Activated CD8-positive, alpha-beta T cell treated with anti-CD3 and anti-CD28 coated beads for 36 hours (primary cell): ENCODE measurements at places on chromosomes 1 and 21. TPM values are rescaled to one million over a fixed set of nuclear protein-coding genes. Genes with fewer than 3 reads are reported as not detected.

- peak; percentile 41 for DNase-seq
These were observed 34.1 kb downstream of the TMCO4 start for GRCh38 chr1:19765623-19766022.

DNA sequence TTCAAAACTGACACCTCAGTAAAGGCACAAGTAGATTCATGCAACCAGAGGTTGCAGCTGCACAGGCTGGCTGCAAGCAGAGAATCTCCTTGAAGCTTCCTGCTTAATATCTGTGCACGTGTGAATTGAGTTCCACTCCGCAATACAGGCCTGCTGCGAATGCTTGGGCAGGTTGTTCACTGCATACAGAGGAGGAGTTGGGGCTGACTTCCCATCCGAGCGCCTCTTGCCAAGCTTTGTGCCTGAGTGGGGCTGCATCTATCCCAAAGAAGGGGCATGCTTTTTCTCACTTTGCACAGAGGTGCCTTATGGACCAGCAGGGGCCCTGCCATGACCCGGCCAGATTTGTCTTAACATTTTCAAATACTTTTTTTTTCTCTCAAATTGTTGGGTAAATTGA is 17.9 kb upstream of the PADI1 start:
- DNase-seq: no peak

GRCh38 chr1:147851149-147851548 is 51.4 kb upstream of the GJA8 start:
- no peak for DNase-seq

- DNase-seq: peak; percentile 27
These were observed 2.7 kb downstream of the USP25 start for GRCh38 chr21:15732290-15732995.

- DNase-seq: no peak
These were observed 223.6 kb downstream of the CENPF start for GRCh38 chr1:214826619-214827018.

DNA sequence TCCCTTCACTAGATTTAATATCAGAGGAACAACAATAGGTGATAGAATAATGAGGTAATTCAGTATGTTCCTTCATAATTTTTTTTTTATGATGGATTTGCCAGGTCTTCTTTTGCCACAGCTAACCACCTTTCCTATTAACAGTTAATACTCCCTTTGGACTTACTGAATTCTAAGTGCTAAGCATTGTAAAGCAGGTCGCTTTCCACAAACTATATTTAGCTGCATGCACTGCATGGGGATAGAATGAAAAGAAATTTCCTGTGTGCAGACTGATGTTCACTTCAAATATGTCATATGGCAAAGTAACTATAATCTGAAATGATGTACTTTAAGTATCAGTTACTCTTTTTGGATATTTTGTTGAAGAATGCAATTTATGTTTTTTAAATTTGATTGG is 85.8 kb downstream of the GPR161 start:
- DNase-seq: no peak

- peak; percentile 65 for DNase-seq
These were observed 89.4 kb upstream of the IPO9 start for GRCh38 chr1:201739492-201740085.

- DNase-seq: no peak
These were observed 23.7 kb downstream of the NKAIN1 start for GRCh38 chr1:31216016-31216415.

GRCh38 chr1:107247679-107248078 is 106.8 kb downstream of the NTNG1 start:
- DNase-seq: no peak

DNA sequence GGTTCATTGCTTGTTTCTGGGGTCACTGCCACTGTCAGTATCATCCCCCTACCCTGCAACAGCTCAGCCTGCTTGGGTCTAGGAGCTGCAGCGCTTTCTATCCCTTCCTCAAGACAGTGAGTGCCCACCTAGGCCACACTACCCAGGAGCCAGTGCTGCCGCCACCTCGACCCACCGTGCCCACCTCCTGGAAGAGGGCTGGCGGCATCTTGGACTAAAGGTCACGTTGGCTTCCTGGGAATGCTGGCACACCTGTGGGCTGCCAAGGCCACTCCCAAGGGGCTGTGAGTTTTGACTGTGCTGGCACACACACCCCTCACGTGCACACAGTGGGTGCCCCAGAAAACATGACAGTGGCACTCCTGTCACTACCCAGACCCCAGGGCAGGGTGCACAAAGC is 22.1 kb downstream of the CRYAA start:
- DNase-seq: no peak

DNA sequence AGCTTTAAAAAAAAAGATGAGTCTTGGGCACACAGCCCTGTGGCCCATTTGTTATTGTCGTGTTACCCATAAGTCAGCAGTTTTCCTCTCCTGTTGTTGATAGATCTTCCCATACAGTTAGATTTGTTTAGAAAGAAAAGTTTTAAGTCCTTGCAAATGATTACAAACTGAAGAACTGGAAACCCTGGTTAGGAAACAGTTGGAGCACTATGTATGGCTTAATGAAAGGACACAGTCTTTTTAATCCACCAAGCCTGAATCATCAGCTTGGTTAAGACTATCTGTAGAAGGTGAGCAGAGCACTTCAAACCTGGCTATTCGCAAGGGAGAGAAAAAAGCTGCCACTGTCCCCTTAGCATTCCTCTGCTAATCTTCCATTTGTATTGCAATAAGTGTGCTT is 241.0 kb downstream of the DISC1 start:
- no peak for DNase-seq

- no peak for DNase-seq
These were observed 24.4 kb upstream of the TENT5C start for GRCh38 chr1:117581391-117581943.

GRCh38 chr1:93705892-93706500 is 24.4 kb upstream of the BCAR3 start:
- no peak for DNase-seq

DNA sequence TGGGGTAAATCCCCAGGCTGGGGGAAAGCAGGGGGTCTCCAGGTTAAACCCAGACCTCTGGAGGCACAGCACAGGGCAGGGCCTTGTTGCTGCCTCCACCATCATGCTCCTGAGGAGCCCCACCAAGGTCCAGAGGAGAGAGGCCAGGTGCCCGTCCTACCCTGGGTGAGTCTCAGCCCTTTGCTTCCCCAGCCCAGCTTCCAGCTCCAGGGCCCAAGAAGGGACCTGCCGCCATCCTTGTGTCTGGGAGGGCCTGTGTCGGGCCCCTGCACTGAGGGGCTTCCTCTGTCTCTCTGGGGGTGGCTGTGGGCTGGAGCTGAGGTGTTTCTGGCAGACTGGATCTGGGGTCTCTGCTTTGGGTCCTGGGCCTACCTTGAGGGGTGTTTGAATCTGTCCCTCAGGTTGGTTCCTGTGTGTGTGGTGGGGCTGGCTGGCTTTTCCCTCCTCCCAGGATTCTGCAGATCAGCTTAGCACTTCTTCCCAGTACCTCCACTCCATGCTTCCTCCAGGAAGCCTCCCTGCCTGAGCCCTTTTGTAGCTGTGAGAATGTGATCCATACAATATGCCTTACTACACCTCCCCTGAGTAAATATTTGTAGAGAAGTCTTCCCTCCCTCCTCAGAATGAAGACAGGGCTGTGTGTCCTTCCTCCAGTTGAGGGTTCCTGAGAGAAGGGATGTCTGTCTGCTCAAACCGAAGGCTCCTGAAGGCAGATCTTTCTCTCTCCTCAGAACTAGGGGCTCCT is 6.2 kb downstream of the GPR3 start:
- DNase-seq: no peak

GRCh38 chr1:215044151-215044550 is 38.4 kb upstream of the KCNK2 start:
- DNase-seq: no peak

- DNase-seq: no peak
These were observed 6.0 kb downstream of the PSMB4 start for GRCh38 chr1:151405187-151405951.

GRCh38 chr1:161073474-161074121 is 3.9 kb upstream of the ARHGAP30 start:
- DNase-seq: peak; percentile 33

- DNase-seq: no peak
These were observed 391 bp upstream of the KIAA1614 start for GRCh38 chr1:180912211-180912800.

DNA sequence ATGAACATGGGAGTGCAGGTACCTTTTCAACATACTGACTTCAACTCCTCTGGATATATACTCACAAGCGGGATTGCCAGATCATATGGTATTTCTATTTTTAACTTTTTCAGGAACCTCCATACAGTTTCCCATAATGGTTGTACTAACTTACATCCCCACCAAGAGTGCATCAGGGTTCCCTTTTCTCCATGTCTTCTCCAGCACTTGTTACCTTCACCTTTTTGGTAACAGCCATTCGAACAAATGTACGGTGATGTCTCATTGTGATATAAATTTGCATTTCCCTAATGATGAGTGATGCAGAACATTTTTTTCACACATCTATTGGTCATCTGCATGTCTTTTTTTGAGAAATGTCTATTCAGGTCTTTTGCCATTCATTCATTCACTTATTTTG is 25.9 kb upstream of the ACTA1 start:
- no peak for DNase-seq

- DNase-seq: no peak
These were observed 18.1 kb upstream of the TSPEAR start for GRCh38 chr21:44729336-44730027.

DNA sequence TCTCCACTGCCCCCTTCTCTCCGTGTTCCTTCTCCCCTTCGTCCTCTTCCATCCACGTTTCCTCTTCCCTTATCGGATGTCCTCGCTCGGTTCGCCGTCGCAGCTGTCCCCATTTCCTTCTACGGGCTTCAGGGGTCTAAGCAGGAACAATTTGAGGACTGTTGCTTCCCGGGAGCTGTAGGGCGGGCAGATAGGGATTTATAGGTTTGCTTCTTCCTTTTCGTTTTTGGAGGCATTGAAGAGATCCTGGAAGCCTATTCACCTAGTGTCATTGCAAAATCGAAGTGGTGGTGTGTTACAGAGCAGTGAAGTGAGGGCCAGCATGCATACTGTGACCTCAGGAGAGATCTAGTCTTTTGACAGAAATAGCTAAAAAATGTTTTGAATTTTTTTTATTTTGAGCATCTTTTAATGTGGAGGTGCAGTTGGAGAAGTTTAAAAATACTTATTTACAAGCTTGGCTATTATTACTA is 897 bp downstream of the ZYG11B start:
- DNase-seq: peak; percentile 11

DNA sequence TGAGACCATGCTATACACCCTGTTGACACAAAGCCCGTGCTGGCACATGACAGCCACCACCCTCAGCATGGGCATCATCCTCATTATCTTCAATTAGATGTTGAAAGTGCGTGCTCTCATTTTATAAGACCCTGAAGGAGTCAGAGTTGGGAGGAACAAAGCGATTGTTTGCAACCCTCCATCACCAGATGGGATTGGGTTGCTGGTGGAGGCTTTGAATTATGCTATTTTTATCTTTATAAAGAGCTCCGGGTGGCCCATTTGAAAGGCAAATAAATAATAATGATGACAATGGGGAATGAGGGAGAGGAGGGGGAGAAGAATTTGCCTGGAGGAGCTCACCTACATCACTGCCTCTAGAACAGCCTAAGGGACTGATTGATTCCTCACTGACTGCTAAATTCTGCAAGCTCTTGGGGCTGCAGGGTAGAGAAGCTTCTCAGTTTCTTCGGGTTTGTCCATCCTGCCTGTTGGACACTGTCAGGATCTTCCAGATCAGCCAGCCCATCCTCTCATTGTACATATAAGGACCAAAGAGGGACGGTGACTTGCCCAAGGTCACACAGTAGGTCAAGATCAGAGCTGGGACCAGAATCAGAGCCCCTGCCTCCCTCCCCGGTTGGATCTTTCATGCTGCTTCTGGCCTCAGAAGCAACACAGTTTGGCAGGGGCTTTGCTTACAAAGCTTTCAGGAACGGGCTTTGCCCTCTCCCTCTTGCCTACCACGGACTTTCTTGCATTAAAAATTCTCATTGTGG is 130.9 kb upstream of the ZBTB40 start:
- no peak for DNase-seq

- peak; percentile 40 for DNase-seq
These were observed 40.2 kb downstream of the IL12RB2 start for GRCh38 chr1:67347688-67348472.

GRCh38 chr1:3030663-3031381 is 9.6 kb downstream of the ACTRT2 start:
- DNase-seq: no peak

DNA sequence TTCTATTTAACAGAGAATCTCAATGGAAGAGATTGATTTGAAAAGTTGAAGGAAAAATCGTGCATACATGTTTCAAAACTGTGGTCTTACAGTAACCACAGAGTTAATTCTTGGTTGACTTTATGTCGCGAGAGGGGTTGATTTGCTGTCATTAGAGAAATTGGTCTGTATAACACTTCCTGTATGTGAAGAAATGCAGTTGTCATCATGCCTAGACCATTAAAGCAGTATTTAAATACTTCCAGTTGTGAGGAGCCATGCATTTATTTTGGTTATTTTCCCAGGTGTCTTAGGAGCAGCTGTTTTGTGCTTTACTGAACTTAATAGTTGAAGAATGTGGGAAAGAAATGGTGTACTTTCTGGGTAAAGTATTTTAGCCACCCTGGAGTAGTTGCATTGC is 76.2 kb downstream of the NFIA start:
- no peak for DNase-seq

GRCh38 chr1:235416662-235417049 is 49.4 kb downstream of the TBCE start:
- DNase-seq: no peak

DNA sequence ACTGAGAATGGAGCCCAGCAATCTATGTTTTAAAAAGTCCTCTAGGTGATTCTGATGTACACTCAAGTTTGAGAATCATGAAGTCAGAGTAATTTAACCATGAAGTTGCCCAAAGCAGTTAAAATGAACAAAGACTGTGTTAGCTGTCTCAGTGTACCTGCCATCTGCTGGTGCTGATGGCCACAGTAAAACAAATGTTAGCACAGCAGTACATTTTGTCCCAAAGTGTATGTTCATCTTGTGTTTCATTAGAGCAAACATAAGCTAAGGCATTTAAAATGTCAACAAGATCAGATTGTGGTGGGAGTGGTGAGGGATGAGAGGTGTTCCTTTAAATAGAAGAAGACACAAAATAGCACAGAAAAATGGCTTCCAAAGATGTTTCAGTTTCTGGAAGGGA is 31.1 kb downstream of the FYB2 start:
- no peak for DNase-seq

GRCh38 chr1:194870860-194871259 is 1684.4 kb upstream of the B3GALT2 start:
- DNase-seq: no peak

GRCh38 chr1:18505666-18506065 is 24.9 kb downstream of the KLHDC7A start:
- no peak for DNase-seq

Gene TMEM81
- 2.5 TPM for total RNA-seq

Gene FAM177B
- total RNA-seq: not detected

Gene GSTM5
- 0.49 TPM for total RNA-seq

Gene TMEM125
- 0.81 TPM for total RNA-seq

Gene SELENBP1
- not detected for total RNA-seq

Gene PTGS2
- total RNA-seq: 0.09 TPM

Gene S100A1
- not detected for total RNA-seq

Gene TGFB2
- total RNA-seq: not detected

Gene ACTRT2
- total RNA-seq: not detected

Gene SEMA4A
- total RNA-seq: 24.7 TPM

Gene HMGCS2
- total RNA-seq: not detected

Gene UTS2
- not detected for total RNA-seq

Gene FAM163A
- not detected for total RNA-seq

Gene F13B
- not detected for total RNA-seq

Gene AGT
- total RNA-seq: not detected

Gene OR10Z1
- total RNA-seq: not detected

Gene GPR25
- 0.34 TPM for total RNA-seq

Gene TPTE
- total RNA-seq: not detected

Gene MPL
- total RNA-seq: not detected

Gene ETNK2
- total RNA-seq: 1.3 TPM

Gene FAM151A
- not detected for total RNA-seq

Gene TRNP1
- total RNA-seq: 0.38 TPM
